H9 (cell line): ENCODE measurements at places on chromosomes 3 and 15. TPM values are rescaled to one million over a fixed set of nuclear protein-coding genes. Genes with fewer than 3 reads are reported as not detected.
A peak's percentile ranks its signal among the peaks of the same experiment; 100 is the strongest.

Gene DIPK2A
- 22.0 and 22.9 TPM in 2 replicates for total RNA-seq

DNA sequence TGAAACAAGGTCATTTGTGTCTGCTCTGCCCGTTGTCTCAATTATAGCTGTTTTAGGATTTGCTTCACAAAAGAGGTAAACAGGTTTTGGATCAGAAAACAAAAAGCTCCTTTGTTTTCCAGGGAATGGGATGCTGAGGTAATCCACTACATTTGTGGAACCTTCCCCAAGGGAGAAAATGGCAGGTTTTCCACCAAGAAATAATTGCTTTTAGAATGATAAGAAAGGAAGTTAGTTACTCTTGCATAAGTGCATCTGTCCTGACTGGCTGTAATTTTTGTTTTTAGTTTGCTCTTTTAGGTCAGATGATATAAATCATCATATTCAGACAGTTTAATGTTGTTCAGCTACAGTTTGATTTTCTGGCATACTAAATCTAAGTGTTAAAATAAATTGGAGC lies 198.5 kb upstream of the COL8A1 start:
- DNase-seq = no peak

DNA sequence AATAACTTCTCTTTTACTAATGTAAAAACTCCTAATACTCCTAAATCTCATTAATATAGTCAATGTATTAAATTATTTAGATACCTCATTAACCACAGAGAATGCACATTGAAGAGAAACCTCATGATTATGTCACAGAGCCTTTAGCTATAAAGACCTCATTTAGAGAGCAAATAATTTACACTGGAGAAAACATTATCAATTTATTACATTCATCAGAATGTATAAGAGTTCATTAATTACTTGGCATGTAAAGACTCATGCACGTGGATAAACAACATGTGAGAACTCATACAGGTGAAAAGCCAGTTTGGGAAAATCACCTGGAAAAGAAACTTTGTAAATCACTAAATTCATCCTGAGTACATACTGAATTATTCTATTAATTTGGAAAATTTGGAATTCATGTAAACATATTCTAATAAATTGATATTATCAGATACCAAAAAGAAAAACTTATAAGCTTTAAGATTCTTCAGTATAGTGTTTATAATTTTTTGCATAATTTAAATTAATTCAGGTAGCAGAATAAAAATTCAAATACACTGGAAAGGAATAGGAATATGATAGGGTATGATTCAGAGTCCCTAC lies 22.9 kb upstream of the WNT7A start:
- DNase-seq = no peak

DNA sequence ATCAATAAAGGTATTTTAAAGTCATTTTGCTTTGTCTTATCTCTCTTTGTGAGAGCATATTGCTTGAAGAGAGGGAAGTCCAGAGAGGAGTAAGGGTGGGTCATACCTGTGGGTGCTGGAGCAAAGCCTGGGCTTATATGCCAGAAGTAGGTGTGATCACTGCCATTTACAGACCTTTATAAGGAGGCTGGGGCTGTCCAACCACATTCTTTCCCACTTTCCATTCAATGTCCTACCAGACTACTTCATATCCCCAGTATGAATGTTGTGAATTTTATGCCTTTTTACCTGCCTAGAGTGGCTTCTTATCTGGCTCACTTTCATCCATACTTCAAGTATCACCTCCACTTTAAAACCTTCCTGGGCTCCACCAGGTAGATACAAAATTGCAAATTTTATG lies 39.4 kb upstream of the ST6GAL1 start:
- DNase-seq = no peak

- DNase-seq = no peak
These were observed 54.3 kb upstream of the SNRPA1 start for GRCh38 chr15:101349047-101349951.

Gene PODXL2
- 24.6 and 24.8 TPM in 2 replicates for total RNA-seq

GRCh38 chr3:37466660-37467359 lies 292.4 kb upstream of the LRRFIP2 start:
- no peak for DNase-seq

DNA sequence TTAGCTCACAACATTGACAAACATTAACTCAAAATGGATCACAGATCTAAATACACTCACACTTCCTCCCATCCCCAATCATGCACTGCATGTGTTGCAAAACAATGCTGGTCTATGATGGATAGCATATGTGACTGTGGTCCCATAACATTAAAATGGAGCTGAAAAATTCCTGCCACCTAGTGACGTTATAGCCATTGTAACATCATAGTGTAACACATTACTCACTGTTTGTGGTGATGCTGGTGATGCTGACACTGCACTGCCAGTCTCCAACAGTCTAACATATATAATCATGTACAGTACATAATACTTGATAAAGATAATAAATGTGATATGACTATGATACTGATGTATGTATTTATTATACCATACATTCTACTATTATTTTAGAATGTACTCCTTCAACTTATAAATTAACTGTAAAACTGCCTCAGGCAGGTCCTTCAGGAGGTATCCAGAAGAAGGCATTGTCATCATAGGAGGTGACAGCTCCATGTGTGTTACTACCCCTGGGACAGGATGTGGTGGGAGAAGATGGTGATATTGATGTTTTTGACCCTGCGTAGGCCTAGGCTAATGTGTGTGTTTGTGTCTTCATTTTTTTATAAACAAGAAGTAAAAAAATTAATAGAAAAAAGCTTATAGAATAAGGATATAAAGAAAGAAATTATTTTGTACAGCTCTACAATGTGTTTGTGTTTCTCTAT lies 41.3 kb downstream of the TXNRD3 start:
- DNase-seq = no peak

Gene CD86
- not detected in 2 replicates for total RNA-seq

GRCh38 chr15:26970712-26971210 lies at the start of gene GABRG3:
Gene GABRG3, plus strand, starts transcription at chr15:26971181.
- peak; percentile 77 for DNase-seq

DNA sequence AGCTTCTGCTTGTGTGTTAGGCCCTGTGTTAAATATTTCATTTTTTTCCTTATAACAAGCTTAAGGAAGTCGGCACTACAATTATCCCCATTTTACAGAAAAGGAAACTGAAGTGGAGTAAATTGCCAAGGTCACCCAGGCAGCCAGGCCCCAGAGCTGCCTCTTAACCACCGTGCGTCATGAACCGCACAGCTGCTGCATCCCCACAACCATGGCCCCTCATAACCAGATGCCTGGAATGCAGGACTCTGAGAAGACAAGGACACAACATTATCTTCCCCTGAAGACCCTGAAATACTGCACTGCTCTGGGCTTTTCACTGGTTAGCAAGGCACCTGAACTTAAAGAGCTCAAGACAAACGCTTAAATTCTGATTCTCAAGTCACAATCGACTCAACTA lies 14.6 kb downstream of the LRIG1 start:
- no peak for DNase-seq

DNA sequence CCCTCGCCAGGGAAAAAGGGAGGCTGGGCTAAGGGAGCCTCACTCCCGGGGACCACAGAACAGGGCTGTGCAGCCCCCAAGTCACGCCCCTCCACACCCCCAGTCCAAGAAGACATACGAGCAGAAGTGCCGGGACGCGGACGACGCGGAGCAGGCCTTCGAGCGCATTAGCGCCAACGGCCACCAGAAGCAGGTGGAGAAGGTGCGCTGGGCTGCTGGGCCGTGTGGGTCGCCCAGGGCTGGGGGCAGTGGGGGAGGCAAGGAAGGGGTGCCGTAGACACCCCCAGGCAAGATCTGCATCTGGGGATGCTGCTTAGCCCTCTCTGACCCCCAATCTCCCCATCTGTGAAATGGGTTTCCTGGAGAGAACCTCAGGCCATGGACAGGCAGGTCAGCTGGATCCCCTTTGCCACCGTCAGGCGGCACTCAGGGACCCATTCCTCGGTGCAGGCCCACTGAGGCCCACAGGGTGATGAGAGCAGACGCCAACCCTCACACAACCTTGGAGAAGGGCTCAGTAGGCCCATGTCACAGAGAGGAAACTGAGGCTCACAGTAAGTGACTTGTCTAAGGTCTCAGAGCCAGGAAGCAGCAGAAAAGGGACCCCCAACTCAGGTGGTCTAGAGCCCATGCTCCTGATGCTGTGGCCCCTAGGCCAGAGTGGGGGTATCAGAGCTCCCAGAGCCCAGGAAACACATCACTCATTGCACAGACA lies 33.7 kb downstream of the PSTPIP1 start:
- DNase-seq = no peak

Gene RBM15B
- total RNA-seq = 61.1 and 61.9 TPM in 2 replicates

DNA sequence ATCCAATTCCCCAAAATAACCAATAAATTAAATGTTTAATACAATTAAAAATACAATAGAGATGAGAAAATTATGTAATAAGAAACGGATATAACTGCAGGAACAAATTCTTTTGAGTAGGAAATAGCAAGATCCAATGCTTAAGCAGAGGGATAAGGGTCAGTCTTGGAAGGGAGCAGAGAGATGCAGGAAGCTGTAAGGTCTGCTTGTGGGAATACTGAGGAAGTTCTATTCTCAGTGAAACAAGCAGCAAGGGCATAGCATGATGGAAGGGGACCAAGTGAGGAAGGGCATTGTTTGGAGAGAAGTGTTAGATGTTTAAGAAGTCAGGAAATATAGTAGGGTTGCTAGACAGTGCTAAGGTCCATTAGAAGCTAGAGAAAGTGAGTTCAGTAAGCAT lies 409.0 kb downstream of the TBC1D5 start:
- no peak for DNase-seq

Gene CPNE9
- total RNA-seq = 3.5 and 3.8 TPM in 2 replicates

DNA sequence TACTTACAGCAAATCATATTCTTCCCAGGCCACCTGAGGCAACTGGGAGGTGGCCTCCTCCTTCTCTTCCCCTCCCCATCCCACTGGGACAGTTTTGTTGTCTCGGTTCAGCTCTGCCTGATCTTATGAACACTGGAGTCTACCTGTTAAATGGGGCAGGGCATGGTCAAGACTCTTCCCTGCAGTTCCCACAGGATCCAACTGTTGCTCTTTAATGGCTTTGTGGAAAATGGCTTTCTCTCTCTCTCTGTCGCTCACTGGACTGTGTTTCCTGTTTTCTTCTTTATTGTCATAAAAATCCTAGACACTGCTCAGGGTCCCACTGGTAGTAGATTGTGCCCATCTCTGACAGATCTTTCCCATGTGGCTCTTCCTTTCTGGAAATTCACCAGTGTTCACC lies 40.2 kb downstream of the SLC27A2 start:
- DNase-seq = no peak

GRCh38 chr3:45499529-45499928 lies 95.0 kb upstream of the LIMD1 start:
- no peak for DNase-seq

DNA sequence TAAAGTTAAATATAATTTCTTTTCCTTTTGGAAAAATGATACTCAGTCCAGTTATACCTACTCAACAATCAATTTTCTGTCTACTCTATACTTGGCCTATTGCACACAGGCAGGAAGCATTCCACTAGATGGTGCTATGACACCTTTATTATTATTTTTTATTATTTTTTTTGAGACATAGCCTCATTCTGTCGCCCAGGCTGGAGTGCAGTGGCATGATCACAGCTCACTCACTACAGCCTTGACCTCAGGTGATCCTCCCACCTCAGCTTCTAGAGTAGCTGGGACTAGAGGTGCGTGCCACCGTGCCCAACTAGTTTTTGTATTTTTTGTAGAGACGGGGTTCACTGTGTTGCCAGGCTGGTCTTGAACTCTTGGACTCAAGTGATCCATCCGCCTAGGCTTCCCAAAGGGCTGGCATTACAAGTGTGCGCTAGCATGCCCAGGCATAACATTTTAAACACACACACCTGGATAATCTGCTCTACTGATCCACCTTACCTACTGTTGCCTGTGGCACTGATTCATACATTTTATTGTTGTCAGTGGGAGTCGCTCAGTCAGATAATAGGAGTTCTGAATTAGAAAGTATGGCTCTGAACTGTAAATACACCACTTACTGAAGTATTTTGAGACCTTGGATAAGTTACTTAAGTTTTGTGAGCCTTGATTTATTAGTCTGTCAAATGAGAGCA lies 56.2 kb downstream of the EIF3J start:
- no peak for DNase-seq

DNA sequence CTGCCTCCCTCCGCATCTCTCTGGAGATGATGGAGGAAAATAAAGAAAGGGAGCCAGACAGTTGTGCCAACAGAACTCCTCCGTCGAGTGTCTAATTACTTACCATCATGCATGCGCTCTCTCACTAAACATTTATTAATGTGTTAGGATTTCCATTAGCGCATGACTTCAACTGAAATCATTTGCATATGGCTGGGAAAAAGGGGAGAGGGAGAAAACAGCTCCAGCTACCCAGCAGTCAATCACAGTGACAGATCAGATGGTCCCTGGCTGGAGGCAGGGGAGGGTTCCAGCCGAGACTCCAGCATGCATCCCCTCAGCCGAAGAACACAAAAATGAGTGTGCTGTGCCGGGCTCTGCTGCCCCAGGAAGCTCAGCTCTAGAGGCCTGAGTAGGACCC lies 6.8 kb upstream of the RHO start:
- DNase-seq = no peak

Gene GOLGA6L10
- 2.0 TPM in 2 replicates for total RNA-seq

Gene TRIM42
- total RNA-seq = not detected in 2 replicates

GRCh38 chr3:104992676-104993075 lies 374.0 kb upstream of the ALCAM start:
- DNase-seq = no peak

GRCh38 chr3:34582055-34582454 lies 783.6 kb downstream of the PDCD6IP start:
- no peak for DNase-seq

Gene DOCK3
- total RNA-seq = 7.0 and 8.3 TPM in 2 replicates

Gene GALNT15
- total RNA-seq = 0.04 TPM in 1 of 2 replicates, not detected in the other

DNA sequence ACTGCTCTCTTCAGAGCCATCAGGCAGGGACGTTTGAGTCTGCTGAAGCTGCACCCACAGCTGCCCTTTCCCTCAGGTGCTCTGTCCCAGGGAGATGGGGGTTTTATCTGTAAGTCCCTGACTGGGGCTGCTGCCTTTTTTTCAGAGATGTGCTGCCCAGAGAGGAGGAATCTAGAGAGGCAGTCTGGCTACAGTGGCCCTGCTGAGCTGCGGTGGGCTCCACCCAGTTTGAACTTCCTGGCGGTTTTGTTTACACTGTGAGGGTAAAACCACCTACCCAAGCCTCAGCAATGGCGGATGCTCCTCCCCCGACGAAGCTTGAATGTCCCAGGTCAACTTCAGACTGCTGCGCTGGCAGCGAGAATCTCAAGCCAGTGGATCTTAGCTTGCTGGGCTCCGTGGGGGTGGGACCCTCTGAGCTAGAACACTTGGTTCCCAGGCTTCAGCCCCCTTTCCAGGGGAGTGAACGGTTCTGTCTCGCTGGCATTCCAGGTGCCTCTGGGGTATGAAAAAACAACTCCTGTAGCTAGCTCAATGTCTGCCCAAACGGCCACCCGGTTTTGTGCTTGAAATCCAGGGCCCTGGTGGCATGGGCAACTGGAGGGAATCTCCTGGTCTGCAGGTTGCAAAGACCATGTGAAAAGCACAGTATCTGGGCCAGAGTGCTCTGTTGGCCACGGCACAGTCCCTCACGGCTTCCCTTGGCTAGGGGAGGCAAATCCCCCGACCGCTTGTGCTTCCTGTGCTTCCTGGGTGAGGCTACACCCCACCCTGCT lies 21.1 kb upstream of the ST6GAL1 start:
- DNase-seq = peak; percentile 75

Gene CYP1A2
- total RNA-seq = not detected in 2 replicates
